Fibroblast of lung (primary cell): ENCODE measurements at places on chromosomes 5 and 9.

DNA sequence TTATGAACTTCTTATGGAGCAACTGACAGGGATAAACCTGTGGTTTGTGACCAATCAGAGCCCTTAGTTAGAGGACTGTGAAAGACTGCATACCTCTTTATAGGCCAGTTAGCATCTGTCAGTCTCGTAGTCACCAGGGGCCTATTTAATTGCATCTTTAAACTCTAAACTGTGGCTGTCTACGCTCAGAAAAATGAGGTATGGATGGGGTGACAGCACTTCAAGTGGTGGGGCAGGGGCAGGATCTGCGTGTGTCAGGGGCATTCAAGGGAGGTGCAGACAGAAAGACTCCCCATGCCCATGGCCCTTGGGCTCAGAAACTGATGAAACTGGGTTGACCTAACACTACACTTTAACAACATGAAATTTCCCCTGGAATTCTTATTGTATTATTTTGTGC is 132.6 kb upstream of the TBCA start:
- H3K27ac ChIP-seq, result no peak overlapping the region
- no peaks in the 10 kb centered on the region for H3K4me1 ChIP-seq
- H3K4me3 ChIP-seq, result no peak overlapping the region
- no peak for DNase-seq
- H3K27me3 ChIP-seq, result peaks cover 11% of the 10 kb centered on the region

GRCh38 chr9:113872485-113873143 is 3.5 kb upstream of the ZNF618 start:
- no peaks in the 10 kb centered on the region for H3K4me1 ChIP-seq
- peaks cover 20% of the 10 kb centered on the region for H3K27me3 ChIP-seq
- H3K36me3 ChIP-seq, result no peaks in the 10 kb centered on the region

DNA sequence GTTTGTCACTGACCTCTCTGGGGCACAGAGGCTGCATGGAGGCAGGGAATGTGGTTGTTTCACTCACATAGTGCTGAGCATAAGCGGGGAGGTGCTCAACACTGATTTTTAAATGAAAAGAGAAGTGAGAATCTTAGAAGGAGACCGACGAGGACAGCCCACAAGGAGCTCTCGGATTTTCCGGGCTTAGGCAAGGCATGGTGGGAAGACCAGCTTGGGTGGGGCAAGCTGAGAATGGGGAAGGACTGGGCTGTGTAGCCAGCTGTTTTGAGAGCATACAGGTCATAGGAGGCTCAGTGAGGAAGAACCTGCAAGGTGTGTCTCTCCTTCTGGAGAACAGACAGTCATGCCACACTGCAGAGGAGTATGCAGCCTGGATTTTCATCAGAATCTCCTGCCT is 86.0 kb upstream of the TNFSF8 start:
- H3K4me1 ChIP-seq, result peaks cover 10% of the 10 kb centered on the region
- H3K27me3 ChIP-seq, result no peaks in the 10 kb centered on the region
- no peak overlapping the region for H3K27ac ChIP-seq

DNA sequence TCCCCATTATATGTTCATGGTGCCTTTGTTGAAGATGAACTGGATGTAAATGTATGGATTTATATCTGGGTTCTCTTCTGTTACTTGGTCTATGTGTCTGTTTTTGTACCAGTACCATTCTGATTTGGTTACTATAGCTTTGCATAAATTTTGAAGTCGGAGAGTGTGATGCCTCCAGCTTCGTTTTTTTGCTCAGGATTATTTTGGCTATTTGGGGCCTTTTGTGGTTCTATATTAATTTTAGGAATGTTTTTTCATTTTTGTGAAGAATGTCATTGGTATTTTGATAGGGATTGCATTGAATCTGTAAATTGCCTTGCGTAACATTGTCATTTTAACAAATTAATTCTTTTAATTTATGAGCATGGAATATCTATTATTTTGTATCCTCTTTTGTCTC is 36.6 kb upstream of the ZNF366 start:
- no peak overlapping the region for H3K27ac ChIP-seq
- peaks cover 4% of the 10 kb centered on the region for H3K4me1 ChIP-seq
- H3K36me3 ChIP-seq, result no peaks in the 10 kb centered on the region
- DNase-seq, result no peak

- H3K27me3 ChIP-seq, result no peaks in the 10 kb centered on the region
- H3K27ac ChIP-seq, result no peak overlapping the region
- no peak for DNase-seq
- no peak overlapping the region for H3K4me3 ChIP-seq
- peaks cover 9% of the 10 kb centered on the region for H3K36me3 ChIP-seq
These were observed 100.1 kb downstream of the PHF2 start for GRCh38 chr9:93676310-93677047.
